Stimulated activated CD8-positive, alpha-beta memory T cell treated with anti-CD3 and anti-CD28 coated beads, Interleukin-15, amount 100 ng/mL, for 4 hours (primary cell): ENCODE measurements at places on chromosomes 1 and 21.

DNA sequence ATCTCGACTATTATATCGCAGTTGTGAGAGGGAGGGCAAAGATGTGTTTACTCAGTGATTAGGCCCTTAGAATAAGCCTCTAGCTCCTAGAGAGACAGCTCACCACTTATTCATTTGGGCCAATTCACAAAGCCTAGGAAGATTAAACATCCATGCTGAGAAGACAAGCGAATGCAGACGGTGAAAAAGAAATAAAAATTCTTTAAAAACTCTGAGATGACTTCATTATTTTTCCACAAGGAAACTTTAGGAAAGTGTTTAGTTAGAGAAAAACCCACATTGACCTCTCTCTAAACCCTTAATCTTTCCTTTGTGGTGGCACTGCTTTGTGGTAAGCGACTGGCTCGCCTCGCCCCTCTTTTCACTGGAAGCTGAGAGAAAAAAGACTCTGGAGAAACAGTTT lies 146.8 kb upstream of the DMRTA2 start:
- no peak for DNase-seq

DNA sequence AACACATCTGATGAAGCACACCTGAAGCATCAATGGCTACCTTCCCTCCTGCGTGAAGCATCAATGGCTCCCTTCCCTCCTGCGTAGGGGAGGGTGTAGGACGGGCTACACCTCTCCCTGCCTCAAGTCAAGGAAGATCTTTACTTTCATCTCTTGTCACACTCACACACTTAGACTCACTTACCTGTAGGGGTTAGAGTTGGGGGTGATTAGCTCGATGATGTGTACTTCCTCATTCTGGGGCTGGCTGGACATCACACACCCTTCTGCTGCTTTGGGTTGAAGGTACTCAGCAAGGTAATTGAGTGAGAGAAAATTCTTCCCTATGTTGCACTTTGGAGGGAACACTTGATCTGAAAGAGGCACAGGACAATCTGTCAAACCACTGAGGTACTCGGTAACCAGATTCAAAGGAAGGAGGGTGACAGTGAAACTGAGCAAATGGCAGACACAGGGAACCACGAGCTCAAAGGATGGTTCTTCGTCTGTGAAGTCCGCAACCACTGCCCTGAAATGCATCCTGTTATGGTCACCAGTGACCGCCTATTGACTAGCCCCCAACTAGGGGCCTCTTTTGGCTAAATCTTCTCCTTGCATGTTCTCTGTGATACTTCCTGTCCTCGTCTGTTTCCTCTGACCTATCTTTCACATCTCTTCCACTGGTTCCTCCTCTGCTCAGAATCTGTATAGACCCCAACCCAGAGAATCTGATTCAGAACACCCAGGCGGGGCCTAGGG lies 156.2 kb downstream of the TGFBR3 start:
- no peak for DNase-seq

- no peak for DNase-seq
These were observed 55.0 kb downstream of the COL24A1 start for GRCh38 chr1:86101616-86102015.

DNA sequence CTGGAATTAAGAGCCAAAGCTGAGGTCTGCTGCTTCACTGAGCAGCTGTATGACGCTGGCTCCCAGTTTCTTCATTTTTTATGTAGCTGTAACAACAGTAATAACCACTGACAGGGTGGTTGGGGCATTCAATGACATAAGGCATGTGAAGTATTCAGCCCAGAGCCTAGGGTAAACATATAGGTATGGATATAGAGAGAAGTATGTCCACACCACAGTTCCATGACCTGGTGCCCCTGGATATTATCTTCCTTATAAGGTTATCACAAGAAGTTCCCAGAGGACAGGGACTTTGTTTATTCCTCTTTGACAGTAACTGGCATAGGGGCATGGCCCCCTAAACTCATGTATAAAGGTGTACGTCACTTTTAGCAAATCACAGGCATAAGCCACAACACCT lies 14.7 kb downstream of the RAB42 start:
- DNase-seq = no peak
